ENCODE measurements at places on chromosomes 4 and X.

- no peak for DNase-seq
Measured at GRCh38 chrX:56788717-56789122, 59.7 kb downstream of the NBDY start.

GRCh38 chrX:128106630-128107029 is 54.4 kb upstream of the ACTRT1 start:
- no peak for DNase-seq

DNA sequence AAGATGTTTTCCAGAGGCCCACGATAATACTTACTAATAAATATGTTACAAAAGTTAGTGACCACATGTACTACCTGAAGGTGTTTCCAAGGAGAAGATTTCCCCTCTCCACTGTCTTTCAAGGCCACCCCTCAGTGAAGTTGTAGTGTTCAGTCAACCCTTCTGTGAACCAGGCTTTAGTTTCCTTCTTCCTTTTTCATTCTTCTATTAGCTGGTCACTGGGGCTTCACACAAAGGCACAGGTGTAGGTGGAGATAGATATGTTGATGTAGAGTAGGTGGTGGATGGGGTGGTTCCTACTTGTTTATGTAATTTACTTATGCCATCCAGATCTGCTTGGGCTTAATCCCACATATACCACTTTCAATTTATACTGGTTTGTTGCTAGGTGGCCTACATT is 43.3 kb upstream of the ADAM29 start:
- DNase-seq, result no peak

DNA sequence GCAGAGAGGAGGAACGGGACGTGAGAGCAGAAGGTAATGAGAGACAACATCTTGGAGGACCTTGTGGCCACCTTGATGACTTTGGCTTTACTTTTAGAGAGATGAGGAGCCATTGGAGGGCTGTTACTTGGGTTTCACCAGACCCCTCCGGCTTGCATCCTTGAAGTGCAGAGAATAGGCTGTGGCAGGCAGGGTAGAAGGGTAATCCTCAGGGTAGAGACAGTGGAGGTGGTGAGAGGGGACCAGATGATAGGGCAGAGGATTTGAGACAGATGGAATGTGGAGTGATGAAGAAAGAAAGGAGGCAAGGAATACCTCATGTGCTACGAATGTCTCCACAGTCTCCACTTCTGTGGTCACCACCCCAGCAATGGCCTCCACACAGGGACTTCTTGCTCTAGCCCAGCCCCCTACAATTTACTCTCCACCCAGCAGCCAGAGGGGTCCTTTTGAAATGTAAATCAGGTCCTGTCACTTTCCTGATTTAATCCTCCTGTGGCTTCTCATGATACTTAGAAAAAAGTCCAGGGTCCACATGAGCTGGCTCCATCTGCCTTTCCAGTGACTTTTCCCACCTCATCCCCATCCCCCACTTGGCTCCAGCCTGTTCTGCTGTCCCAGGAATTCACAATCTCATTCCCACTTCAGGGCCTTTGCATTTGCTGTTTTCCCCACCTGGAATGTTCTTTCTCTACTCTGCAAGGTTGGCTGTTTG is 115.0 kb downstream of the PJA1 start:
- no peak for DNase-seq

GRCh38 chr4:145619639-145619996 is 433 bp downstream of the MMAA start:
- no peak for DNase-seq

- no peak for DNase-seq
Measured at GRCh38 chrX:119970574-119970973, 27.0 kb upstream of the NKAP start.

GRCh38 chr4:45621971-45622370 is 501.9 kb downstream of the GABRG1 start:
- no peak for DNase-seq

DNA sequence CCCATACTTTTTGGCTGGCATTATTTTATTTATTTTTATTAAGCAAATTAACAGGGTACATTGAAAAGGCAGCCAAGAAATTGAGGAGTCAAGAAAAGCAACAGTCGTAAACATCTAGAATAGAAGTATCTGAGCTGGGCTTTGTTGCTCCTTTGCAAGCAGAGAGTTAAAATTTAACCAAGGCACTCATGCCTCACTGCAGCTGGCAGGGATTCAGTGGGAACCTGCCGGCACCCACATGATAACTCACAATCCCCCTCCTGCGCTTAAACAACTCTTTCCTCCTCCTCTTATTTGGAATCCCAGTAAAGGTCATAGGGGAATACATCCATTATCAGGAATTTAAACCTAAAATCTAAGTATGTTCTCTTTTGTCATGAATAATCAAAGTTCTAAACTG is 115.5 kb downstream of the SOX3 start:
- DNase-seq, result no peak

DNA sequence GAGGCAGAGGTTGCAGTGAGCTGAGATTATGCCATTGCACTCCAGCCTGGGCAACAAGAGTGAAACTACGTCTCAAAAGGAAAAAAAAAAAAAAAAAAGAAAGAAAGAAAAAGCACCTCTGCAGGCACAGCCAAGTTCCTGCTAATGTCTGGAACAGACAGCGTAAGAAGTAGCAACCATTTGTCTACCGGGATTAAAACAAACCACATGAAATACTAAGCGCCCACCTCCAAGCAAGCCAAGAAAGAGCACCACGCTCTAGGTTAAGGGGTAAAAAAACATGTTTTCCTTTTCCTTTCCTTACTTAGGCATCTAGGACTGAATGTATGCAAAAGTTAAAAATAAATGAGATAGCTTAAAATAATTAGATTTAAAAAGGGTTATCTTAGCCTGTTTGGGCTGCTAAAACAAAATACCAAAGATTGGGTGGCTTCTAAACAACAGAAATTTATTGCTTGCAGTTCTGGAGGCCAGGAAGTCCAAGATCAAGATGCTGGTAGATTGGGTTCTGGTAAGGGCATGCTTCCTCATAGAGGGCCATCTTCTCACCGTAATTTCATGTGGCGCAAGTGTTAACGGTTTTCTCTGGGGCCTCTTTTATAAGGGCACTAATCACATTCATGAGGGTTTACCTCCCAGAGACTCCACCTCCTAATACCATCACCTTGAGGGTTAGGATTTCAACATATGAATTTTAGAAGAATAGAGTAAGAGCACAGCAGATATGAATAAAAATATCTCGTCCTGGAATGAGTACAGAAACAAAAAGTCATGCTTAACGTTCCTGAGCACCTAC is 12.3 kb downstream of the GPC4 start:
- no peak for DNase-seq

DNA sequence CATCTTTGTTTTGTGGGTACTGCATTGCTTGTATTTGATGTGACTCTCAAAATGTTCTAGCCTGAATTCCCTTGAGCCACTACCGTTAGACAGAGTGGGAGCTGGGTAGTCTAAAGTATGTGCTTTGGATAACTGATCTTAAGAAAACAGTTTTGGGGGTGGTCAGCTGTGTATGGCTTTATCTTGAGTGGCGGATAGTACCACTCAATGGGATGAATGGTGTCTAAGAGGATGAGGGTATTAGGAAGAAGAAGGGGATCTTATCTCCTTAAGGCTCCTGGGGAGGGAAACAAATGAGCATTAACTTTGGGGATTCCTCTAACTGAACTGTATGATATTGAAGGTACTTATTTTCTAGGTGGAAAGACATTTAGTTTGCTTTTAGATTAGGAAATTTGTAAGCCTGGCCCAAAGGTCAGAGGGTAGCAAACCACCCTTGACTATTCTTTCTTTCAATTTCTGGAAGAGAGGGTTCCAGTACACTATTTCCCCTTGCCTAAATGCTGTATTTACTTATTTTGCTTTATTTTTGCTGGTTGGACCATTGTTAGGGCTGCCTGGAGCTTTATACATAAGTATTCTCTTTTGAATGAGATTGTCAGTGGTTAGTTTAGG is 11.3 kb downstream of the BMP2K start:
- no peak for DNase-seq

DNA sequence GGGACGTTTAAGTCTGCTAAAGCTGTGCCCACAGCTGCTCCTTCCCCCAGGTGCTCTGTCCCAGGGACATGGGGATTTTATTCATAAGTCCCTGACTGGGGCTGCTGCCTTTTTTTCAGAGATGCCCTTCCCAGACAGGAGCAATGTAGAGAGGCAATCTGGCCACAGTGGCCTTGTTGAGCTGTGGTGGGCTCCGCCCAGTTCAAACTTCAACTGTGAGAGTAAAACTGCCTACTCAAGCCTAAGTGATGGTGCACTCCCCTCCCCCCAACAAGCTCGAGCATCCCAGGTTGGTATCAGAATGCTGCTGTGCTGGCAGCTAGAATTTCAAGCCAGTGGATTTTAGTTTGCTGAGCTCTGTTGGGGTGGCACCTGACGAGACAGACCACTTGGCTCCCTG is 1371.4 kb downstream of the ADGRL3 start:
- DNase-seq, result no peak

GRCh38 chr4:27020203-27020602 is 159.6 kb downstream of the STIM2 start:
- no peak for DNase-seq

GRCh38 chr4:26406346-26406975 is 83.8 kb downstream of the CCKAR start:
- DNase-seq, result no peak

DNA sequence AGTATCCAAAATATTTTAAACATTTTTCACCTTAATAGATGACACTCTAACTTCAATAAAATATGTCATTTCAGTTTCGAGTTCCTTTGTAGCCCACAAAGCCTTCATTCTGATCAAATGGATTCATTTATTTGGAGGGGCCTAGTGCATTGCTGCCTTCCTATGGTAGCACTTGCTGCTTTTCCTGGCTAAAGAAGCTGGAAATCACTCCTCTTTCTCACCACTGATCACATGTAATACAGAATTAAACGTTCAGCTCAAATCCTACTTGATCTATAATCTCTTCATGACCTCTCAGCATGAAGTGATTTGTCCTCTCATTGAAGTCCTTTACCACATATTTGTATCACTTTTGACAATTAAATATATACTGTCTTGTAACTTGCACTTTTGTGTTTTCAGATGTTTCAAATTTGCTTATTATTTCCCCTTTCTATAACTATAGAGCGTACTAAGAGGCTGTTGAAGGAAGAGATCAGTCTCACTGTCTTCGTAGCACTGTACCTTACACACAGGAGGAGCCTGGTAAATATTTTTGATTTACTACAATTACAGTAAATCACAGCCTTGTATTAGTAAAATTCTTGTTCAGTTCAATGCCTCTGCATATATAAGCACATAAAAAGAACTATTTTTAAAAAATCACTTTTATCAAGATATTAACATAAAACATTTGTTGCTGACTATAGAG is 555 bp downstream of the CFI start:
- no peak for DNase-seq

GRCh38 chr4:1826531-1827350 is 29.2 kb downstream of the LETM1 start:
- no peak for DNase-seq

DNA sequence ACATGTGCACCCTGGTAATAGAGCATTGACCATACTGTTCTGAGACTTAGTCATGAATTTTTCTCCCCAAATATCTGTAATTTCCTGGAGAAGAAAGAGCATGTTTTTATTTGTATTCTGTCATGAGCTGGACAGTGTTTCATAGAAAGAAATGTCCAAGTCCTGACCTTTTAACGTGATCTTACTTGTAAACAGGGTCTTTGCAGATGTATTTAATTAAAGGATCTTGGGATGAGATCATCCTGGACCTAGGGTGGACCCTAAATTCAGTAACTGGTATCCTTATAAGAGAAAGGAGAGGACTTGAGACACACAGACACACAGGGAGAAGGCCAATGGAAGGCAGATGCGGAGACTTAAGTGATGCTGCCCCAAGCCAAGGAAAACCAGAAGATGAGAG is 3.6 kb downstream of the ADGRA3 start:
- no peak for DNase-seq

GRCh38 chr4:121156822-121157769 is 7.0 kb downstream of the TNIP3 start:
- no peak for DNase-seq

DNA sequence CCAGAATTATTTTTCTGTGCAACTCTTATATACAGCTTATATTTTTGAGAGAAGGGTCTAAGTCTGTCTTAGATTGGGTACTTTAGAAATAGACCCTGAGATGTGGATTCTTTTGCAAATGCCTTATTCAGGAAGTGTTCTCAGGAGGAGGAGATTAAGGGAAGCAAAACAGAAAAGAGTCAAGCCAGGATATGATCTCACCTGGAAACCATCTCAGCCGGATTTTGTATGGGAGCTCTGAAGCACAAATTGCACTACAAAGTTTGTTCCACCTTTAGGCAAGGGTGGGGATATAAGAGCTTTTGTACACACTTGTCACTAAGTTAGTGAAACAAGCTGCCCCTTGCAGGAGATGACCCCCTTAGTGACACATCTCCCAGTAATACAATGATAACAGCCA is 121.2 kb upstream of the GRPR start:
- no peak for DNase-seq

DNA sequence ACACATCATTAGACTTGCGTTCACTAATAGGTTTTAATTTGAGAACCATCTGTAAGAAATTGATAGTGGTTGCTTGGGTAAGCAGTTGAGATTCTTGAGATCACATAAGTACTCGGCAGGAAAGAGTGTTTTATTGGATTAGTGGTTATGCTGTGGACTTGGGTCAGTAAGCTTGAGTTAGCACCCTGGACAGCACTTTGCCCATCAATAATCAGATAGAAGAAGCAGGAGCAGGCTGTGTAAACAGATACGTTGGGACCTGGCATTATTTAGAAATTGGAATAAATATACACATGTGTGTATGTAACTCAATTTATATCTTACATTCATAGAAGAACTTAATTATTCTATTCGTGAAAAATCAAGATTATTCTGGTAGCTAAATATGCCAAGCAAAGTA is 357.5 kb upstream of the SMIM31 start:
- DNase-seq, result no peak

DNA sequence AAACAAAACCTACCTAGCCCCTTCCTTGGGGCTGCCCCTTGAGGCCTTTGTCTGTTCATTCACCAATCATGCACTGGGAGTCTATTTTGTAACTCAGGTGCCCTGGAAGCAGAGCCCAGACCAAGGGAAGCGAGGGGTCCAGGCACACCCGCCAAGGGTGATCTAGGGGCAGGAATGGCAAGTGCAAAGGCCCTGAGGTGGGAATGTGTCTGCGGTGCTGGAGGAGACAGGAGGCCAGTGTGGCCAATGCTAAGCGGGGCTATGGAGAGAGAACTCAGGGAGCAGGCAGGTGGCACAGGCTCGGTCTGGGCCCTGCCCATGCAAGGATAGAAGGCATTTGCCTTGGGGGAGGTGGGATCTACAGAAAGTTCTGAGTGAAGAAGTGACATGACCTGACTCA is 3.5 kb upstream of the SH3BP2 start:
- DNase-seq, result no peak

GRCh38 chr4:54096295-54096962 is 3.5 kb upstream of the GSX2 start:
- no peak for DNase-seq

DNA sequence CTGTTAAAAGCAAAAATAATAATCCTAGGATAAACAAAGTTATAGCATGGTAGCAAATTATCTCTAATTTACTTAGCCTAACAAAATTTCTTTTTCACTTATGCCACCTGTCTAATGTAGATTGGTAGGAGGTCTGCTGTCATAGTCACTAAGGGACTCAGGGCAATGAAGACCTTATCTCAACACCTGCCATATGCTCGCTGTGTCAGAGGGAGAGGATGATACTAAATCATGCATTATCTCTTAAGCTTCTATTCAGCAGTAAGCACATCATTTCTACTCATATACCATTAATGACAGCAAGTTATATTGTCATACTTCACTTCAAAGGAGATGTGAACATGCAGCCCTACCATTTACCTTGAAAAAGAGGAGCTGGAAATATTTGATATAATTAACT is 44.1 kb downstream of the AFM start:
- DNase-seq, result no peak

GRCh38 chrX:120308959-120309872 is 2.0 kb downstream of the TMEM255A start:
- peak; percentile 28 for DNase-seq
